ENCODE measurements at places on chromosomes 7 and 10. TPM values are rescaled to one million over a fixed set of nuclear protein-coding genes. Genes with fewer than 3 reads are reported as not detected.

Gene NRCAM
- total RNA-seq, result 2.6 TPM

Gene GBX1
- total RNA-seq, result not detected

DNA sequence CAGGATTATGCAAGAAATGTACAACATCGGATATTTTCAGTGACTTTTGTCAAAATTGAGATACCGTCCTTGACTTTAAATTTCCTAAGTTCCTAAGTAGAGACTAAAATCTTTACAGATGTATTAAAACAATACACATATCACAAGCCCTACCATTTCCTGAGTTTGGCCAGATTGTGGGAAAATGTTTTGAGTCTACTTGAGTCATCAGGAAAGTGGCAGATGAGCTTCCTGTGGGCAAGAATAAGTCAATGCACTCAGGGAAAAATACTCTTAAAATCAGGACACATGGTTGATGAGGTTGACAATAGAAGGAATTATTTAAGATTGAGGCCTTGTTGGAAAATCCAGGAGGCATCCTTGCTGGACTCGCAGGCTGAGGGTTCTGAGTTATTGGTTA is 162.5 kb downstream of the SNX10 start:
- DNase-seq, result no peak

DNA sequence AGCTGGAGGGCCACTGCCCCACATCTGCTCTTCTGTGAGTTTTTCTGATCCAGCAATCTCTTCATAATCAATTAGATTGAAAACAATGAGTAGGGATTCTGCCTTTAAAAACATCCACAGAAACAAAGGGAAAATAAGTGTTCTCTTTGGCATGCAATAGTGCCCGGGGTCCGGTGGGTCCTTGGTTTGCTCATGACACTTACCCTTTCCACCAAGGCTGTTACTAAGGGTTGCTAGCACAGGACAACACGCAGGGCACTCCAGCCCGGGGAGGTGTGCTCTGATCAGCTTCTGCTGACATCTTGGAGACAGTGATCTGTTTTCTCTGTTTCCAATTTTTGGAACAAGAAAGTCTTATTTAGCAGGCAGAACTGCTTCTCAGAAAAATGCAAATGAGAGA is 146.7 kb downstream of the TEX36 start:
- DNase-seq, result no peak

Gene LRRN3
- total RNA-seq, result 6.1 TPM

DNA sequence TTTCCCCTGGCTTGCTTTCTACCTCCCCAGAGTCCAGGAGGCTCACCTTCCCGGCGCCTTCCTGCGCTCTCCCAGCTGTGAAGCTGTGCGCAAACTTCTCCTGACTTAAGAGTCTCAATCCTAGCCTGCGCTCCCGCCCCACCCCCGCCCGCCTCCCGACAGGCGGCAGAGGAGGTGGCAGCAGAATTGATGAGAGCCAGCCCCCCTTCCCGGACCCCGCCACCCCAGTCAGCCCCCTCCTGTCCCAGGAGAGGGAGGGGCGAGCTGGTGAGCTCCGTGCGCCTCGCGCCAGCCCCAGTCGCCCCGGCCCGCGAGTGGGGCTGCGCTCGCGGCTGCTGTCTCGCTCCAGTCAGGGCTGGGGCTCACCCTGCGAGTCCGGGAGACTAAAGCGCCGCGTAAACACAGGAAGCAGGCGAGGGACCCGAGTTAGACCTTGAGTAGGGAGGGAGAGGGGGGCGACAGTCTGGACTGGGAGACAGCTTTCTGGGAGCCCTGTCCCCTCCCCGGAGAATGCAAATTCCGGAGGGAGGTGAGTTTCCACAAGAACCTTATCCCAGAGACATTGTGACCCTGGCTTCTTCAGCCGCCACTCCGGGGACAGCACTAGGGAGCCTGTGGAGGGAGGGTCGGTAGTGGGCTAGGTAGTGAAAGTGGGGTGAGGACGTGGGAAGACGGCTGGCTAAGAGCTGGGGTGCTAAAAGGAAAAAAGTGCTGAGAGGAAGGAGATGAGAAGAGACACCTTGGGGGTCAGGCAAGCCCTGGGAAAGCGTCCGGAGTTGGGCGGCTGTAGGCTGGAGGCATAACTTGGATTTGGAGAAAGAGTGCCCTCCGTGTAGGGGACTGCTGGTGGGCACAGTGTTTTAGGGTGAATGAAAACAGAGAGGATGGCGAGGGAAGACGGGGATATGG is at the start of gene CALCR:
TSS of gene CALCR (minus strand) at position 79 of the 909 bp plus-strand sequence. CDS start 87,743 bp downstream, outside the sequence.
- DNase-seq, result peak; percentile 39

DNA sequence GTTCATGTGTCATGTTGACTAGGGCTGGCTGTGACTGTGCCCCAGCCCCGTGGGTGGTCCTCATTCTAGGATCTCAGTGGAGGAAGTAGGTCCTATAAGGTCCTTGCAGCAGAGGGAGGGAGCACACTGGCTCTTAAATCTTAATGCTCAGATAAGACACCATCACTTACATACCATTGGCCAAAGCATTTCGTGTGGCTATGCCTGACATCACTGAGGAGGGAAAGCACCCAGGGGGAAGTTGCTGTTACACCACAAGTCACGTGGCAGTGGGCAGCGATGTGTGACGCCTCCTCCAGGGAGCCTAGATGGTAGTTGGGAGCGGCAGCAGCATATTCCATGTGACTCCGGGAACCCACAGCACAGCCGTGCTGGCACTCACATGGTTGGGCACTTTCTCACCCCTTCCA is 224.7 kb upstream of the SH2B2 start:
- peak; percentile 68 for DNase-seq

Gene CFAP58
- total RNA-seq, result 1.1 TPM

DNA sequence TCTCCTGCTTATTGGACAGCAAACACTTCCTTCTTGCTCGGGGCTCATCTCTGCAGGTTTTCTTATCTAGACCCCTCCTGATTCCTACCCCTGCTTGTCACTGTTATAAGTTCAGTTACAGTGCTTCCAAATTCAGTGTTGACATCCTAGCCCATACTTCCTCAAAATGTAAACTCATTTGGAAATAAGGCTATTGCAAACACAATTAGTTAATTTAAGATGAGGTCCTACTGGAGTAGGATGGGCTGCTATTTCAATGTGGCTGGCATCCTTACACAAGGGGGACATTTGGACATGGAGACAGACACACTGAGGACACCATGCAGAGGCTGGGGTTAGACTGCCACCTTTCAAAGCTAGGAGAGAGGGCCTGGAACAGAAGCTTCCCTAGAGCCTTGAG is 85.2 kb upstream of the NPVF start:
- no peak for DNase-seq

Gene CHST15
- 36.5 TPM for total RNA-seq

GRCh38 chr10:43261578-43262396 is 5.1 kb downstream of the RASGEF1A start:
- DNase-seq, result no peak

Gene DGKB
- total RNA-seq, result 0.09 TPM

GRCh38 chr7:103718482-103719061 is 270.9 kb downstream of the RELN start:
- DNase-seq, result no peak

DNA sequence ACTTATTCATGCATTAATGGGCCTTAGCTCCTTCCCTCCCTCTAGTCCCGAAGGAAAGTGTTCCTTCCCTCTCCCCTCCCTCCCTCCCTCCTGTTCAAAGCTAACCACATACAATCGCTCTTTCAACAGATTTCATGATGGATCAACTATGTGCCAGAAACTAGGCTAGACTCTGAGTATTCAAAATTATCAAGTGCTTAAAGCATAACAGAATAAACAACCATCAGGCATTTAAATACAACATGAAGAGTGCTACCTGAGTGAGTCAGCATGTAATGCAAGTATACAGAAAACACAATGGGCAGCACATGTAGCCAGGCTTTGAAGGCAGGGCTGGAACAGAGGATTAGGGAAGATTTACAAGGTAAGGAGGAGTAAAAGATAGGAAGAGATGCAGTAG is 11.3 kb downstream of the CHCHD3 start:
- no peak for DNase-seq

DNA sequence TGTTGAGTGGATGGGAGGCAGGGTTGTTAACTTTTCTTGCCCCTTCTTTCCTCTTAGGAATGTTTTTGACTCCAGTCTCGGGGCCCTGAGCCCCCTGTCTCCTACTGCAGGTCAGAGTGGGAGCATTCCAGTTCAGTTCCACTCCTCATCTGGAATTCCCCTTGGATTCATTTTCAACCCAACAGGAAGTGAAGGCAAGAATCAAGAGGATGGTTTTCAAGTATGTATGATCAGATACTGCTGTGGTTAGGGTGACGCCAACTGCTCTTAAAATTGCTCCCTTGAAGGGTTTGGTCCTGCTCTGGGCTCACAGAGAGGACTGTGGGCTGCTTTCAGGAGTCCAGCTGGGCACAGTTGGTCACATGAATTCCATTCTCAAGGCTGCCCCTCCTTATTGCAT is 22.0 kb downstream of the VWA2 start:
- DNase-seq, result no peak

DNA sequence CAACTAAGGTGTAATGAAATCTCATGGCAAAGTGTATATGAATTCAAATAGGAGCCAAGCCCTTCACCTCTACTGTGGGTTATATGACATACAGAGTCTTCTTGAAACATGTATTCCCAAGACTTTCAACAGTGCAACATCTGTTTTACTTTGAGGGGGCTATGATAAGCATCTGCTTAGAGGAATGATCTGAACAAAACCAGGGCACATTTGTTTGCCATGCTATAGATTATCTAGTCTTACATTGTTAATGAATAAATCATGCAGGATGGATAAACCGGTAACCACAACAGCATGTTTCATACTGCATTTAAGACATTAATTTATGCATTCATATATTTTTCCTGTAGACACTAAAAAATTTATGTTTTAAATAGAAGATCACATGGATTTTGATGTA is 1021.9 kb downstream of the LRMDA start:
- no peak for DNase-seq

DNA sequence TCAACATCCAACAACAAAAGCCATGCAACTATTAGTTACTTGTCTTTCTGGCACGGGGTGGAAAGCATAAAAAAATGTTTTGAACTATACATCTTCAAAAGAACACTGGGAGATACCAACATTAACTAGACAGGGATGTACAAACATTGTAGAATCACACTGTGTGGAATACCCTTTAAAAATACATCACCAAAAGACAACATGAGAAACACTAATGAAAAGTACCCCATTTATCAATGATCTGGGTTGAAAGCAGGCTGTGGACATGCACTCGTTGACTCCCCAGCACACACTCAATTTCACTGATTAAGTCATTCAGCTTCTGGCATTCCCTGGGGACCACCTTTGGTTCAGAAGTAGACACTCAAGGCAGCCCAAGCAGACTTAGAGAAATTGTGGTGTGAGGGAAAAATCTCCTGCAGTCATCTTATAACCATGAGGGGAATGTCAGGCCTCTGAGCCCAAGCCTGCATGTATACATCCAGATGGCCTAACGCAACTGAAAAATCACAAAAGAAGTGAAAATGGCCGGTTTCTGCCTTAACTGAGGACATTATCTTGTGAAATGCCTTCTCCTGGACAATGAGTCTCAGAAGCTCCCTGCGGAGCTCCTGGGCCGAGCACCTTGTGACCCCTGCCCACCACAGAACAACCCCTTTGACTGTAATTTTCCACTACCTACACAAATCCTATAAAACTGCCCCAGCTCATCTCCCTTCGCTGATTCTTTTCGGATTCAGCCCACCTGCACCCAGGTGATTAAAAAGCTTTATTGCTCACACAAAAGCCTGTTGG is 53.0 kb downstream of the CACUL1 start:
- DNase-seq, result no peak

GRCh38 chr10:64098994-64099393 is 577.8 kb downstream of the REEP3 start:
- DNase-seq, result no peak

- DNase-seq, result peak; percentile 35
Measured at GRCh38 chr7:157775560-157776332, 438.9 kb downstream of the DNAJB6 start.

DNA sequence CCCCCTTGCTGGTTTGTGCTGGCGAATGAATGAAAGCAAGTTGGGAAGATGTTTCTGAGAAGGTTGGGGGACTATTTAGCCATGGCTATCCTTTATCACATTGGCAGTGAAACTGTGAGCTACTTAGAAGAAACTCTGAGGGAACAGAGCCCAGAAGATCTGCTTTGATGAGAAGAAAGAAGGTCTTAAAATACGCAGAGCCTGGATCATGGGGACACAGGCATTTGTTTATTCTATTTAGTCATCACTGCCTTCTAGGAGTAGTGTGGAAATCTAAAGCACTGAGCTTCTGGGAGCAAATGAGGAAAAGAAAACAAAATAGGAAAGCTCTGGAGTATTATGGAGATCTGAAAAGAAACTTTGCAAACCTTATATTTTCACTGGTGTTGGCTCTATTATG is 28.5 kb downstream of the CPED1 start:
- DNase-seq, result no peak

Gene AGR2
- 93.0 TPM for total RNA-seq

DNA sequence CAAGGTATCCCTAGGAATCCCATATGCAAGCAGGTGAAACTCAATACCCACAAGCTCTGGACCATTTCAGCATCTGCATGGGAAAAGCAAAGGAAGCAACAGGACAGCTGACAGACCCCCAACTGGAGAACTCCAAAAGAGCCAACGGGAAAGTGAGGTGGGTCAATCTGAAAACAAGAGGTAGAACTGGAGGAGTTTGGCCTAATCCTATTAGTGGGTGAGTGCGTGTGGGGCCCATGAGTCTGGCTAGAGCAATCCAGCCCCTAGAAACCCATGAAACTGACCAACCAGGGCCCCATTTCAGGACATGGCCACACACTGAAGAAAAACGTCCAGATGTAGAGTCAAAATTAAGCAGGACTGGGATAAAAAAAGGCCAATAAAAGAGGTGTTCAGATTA is 26.6 kb upstream of the WNT8B start:
- no peak for DNase-seq

GRCh38 chr7:152369518-152369917 is 66.3 kb downstream of the KMT2C start:
- no peak for DNase-seq

Gene UPK3BL2
- total RNA-seq, result 26.9 TPM

GRCh38 chr7:48847917-48848316 is 76.4 kb upstream of the CDC14C start:
- no peak for DNase-seq

Gene VPS37D
- 1.3 TPM for total RNA-seq

- no peak for DNase-seq
Measured at GRCh38 chr7:48016641-48017040, 12.3 kb downstream of the SUN3 start.

Gene STAG3
- total RNA-seq, result 4.1 TPM

Gene TMEM184A
- 4.3 TPM for total RNA-seq

Gene LRIT2
- total RNA-seq, result not detected

Gene MASTL
- total RNA-seq, result 7.8 TPM

Gene CPXM2
- 6.3 TPM for total RNA-seq

DNA sequence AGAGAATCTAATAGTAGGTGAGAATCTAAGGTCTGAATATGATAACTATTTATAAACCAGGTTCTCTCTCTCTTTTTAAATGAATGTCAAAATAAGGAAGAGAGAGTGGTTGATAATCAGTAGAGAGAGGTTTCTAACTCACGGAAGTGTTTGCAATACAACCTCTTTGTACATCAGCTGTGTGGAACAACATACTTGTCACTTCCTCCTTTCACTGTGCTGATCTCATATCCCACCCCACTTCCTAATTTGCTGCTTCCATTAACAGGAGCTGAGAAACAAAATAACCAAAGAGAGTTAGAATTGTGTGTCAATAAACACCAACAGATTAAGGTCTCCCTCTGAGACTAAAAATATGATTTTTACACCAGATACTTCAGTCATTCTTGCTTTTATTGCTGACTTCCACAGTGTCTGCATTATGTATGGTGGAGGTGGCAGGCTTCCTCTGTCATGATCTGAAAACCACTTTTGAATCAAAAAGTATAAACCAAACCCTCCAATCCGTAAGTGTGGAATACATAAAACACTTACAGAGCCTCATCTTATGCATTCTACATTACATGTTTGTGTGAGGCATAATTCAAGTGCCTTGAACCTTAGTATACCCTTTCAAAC is 25.0 kb downstream of the CACUL1 start:
- DNase-seq, result no peak

Gene TMEM130
- total RNA-seq, result 2.9 TPM

Data from lower lobe of right lung (tissue), 2 donors.